Pons (tissue), 1 donor: ENCODE measurements at places on chromosomes 13 and 19.

DNA sequence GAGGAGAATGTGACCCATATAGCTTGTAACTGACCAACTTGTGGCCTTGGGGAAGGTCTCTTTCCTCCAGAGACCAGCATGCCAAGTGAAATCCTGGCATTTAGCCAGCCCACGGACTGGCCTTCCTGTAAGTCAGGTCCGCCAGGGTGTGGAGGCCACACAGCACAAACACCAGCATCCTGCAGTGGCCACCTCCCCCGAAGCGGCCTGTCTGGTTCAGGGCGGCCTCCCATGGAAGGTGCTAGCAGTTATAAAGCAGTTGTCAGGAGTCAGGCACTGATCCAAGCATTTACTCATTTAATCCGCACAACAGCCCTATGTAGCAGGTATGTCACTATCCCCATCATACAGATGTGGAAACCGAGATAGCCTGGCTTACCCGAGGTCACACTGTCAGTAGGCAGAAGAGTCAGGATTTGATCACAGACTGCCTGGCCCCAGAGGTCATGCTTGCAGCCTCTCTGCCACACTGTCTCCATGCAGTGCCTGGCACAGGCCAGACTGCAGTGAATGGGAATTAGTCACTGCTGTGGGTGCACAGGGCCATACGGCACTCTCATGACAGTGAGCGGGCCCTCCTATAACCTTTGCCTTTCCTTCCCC, 36.7 kb downstream of the CAPN12 start:
- DNase-seq: peak; percentile 54

- DNase-seq: no peak
These were observed 421 bp upstream of the KLF5 start for GRCh38 chr13:73058432-73058735.

DNA sequence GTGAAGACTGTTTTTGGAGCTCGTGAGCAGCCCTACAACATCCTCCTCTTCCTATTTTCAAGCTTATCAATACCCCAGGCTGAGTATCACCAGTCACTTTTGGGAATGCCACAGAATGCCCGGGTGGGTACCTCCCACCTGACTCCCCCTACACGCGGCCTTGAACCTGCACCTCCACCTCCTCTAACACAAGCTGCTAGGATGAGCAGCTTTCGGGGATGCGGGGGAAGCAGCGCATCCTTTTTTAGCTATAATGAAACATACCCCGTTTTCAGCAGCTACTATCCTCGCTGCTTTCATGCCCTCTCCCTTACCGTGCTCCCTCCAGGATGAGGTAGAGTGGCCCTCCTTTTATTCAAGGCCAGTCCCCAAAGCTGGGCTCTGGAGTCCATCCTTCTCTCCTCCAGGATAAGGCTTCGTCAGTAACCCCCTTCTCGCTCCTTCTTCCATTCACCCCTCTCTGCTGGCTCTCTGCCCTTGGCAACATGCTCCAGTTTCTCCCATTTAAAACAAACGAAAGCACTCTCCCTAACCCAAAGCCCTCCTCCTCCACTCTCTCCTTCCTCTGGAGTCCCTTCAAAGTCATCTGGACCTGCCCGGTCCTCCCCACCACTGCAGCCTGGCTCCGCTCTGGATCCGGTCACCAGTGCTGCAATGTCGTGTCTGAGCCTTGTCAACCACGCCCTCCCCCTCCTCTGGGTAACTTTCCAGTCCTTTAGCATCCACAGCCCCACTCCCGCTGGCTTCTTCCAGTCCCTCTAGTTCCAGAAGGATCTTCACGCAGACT, 55.3 kb downstream of the STK24 start:
- DNase-seq: no peak

DNA sequence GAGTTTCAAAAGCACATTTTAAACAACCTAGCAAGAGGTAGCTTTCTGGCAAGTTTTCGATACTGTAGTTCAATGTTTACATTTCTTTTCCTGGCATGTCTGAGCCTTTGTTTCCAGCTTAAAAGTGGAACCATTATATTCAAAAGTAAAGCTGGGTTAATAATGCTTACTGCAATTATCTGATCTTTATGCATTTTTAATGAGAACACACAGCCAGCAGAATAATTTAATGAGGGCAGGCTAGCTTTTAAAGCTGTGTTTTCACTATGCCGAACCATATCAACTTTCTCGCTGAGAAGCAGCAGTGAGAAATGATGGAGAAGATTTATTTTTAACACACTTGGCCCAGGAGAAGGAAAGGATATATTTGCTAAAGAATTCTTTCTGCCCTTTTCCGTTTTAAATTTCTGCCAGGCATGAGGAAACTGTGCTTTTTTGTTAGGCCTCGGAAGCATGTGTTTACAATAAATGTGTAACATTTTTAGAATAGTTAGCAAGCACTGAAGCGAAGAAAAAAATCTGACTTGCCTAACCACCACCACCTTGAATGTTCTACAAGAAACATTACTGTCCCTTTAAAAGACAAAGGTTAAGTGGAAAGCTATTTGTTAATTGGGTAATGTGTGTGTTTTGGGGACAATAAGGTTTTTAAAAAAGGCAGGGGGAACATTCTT, 1.0 kb downstream of the MBNL2 start:
- DNase-seq: peak; percentile 42

GRCh38 chr13:70424928-70425327, 316.7 kb upstream of the KLHL1 start:
- no peak for DNase-seq

DNA sequence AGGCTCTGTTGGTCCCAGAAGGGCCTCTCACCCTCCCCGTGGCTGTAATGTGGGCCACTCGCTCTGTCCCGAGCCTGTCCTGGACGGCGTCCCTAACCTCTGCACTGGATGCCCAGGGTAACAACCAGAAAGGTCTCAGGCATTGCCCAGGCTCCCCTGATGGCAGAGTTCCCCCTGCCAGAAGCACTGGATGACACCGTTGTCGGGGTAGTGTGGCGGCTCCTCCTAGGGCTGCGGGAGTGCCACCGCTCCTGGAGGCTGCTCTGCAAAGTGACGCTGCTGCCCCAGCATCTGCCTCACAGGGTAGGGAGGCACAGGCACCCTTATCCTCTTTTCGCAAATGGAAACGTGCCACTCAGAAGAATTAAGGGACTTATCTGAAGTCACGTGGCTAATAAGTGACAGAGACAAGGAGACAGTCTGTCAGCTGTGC, 32.0 kb downstream of the MPHOSPH8 start:
- DNase-seq: peak; percentile 20

DNA sequence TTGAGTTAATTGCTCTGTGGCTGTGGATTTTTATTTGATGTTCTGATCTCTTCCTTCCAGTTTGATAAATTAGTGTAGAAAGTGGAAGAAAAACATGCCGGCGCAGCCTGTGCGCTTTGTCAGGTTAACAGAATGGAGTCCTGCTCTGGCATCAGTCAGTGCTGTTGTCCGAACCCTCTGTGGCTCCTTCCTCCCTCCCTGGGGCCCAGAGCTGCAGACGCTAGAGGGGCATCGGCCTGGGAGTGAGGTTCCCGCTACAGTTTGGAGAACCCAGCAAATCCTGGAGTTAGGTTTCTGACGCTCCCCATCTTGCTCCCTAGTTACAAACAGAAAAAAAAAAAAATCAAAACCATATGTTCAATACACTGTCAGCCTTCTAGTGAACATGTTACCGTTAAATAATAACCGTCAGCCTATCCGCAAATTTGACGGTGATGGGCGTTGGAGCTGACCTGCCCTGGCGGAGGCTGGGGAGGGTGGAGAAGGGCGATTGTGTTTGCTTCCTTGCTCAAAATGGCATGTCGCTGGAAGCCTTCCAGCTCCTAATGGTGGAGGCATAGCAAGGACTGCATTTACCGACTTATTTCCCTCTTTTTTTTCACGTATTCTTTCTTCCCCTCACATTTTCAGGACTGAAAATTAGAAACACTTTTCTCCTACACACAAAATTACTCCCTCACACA, 13.6 kb downstream of the MBNL2 start:
- peak; percentile 70 for DNase-seq

DNA sequence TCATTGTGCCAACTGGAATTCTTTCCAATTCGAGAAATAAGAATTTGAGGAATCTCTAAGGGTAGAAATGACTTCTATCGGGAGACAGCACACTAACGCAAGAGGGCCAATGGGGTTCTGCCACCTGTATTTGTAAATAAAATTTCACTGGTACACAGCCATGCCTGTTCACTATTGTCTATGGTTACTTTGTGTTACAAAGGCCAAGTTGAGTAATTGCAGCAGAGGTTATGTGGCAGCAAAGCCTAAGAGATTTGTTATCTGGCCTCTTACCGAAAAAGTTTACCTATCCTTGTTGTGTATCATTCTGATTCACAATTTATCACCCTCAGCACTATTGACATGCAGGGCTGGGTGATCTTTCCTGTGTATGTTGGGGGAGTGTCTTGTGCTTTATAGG, 278.0 kb downstream of the KLF5 start:
- DNase-seq: no peak

DNA sequence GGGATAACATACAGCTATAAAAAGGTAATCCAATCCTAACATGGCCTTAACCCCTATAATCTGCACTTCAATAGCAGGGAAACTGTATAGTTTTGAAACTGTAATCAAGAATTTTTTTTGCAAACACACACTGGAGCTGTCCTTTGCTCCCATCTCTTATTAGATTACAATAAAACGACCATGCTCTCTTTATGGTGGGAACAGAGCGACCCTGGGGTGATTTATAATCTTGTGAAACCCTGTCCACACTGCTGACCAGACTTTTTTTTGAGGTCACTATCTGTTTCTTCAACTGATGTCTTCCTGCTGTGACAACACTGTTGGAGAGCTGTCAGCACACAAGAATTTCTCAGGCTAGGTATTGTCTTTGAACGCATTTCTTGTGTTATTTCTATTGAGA, 35.3 kb downstream of the DACH1 start:
- no peak for DNase-seq

DNA sequence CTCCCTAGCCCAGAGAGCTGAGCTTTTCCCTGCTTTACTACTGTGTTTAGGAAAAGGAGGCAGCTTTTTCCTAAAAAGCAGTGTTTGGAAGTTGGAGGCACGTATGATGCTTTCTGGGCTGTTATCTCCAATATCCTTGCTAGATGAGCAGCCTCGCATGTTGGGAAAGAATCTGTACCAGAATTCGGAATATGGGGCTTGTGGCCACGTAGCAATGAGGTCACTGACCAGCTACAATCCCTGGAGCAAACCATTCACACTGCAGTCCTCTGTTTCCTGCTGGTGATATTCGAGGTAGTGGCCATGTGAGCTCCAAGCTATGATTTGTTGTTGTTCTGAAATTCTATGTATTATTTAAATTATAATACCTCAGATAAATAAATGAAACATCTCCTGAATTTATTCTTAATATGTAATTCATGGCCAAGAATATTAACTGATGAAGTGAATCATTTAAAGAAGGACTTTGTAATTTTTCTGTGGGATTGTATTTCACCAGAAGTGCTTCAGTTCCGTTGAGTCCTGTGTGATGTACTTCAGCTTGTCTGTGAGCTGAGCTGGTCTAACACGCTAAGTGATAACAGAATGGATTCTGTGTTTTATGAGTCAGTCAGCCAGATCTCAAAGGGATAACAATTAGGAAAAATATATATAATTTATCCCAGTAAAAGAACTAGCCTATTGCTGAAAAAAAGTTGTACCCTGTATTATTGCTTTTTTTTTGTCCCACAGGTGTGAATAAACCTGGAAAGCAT, 319.5 kb downstream of the SHISA2 start:
- DNase-seq: no peak
